ENCODE measurements at places on chromosomes 5 and 9.

DNA sequence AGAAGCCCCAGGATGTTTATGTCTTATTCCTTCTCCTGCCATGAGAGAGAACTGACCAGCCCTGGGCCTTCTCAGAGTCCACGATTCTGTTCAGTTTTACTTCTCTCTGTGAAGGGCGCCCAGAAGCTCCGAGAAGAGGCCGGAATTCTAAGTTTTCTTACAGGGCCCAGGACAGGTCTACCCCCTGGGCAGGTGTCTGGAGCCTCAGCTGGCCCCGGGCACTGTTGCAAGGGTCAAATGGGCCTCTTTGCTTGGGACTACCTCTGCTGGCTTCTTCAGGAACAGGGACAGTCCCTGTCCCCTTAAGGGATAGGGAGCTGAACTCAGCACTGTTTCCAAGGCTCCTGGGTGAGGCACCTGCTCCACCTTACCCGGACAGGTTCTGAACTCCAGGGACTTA lies 55.0 kb downstream of the RASGEF1C start:
- DNase-seq, result no peak

GRCh38 chr5:62729675-62730074 lies 151.1 kb downstream of the LRRC70 start:
- DNase-seq, result no peak

DNA sequence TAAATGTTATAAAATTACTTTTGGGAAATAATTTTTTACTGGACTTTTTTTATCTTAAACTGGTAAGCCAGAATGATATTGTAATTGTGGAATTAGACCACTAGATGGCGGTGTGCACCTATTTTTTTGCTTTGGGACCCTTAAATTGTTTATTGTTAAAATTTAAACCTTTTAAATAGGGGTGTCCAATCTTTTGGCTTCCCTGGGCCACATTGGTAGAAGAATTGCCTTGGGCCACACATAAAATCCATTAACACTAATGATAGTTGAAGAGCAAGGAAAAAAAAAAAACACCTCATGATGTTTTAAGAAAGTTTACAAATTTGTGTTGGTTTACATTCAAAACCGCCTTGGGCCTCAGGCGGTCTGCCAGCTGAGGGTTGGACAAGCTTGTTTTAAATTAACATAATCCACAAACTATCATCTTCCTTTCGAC lies 28.4 kb upstream of the GADD45G start:
- DNase-seq, result peak; percentile 6

GRCh38 chr5:125700380-125700861 lies 722.8 kb upstream of the GRAMD2B start:
- DNase-seq, result peak; percentile 58

- peak; percentile 44 for DNase-seq
Measured at GRCh38 chr5:154092356-154093141, 53.8 kb downstream of the MFAP3 start.

DNA sequence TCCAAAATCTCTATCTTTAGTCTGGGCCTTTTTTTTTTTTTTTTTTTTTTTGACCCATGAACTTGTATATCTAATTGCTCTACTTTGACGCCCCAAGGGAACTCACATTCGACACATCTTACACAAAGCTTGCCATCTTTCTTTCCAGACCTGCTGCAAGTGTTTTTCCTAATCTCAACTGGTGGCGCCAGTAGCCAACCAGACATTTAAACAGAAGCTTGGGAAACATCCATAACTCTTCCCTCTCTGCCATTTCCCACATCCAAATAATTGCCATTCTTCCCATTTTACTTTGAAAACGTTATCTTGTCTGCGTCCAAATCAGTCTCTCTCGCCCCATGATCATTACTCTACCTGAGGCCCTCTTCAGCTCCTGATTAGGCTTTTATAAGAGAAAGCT lies 130.9 kb downstream of the PAPPA start:
- no peak for DNase-seq

- no peak for DNase-seq
Measured at GRCh38 chr5:93567424-93567823, 13.6 kb downstream of the NR2F1-AS1 start.

- no peak for DNase-seq
Measured at GRCh38 chr5:148255456-148255855, 13.1 kb upstream of the SPINK13 start.

DNA sequence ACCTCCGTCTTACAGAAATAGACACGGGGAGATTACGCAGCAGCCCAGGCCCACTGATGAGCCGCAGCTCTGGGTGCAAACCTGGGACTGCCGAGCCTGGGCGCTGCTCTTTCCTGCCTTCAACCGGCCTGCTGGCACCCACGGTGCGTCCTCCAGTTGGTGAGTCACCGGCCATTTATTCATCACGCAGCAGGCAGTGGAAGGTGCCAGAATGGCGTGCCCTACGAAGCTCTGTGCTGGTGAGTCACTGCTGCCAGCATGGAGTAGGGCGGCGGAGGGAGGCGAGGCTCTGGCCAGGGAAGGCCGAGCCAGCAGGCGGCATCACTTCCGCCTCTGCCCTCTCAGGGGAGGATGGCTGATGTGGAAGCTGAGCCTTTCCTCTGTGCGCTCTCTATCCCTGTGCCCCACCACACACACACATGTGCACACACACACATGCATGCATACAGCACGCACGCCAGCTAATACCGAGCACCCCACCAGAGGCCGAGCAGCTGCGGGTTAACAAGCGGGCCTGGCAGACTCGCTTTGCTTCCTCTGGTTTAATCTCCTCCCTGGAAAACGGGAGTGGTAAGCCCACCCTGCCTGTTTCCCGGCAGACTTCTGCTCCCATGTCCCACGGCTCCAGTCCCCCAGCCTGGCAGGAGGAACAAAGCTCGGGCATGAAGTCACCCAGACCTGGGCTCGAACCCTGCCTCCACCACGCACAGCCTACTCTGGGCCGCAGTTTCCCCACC lies 39.2 kb downstream of the OLFM1 start:
- DNase-seq, result no peak

DNA sequence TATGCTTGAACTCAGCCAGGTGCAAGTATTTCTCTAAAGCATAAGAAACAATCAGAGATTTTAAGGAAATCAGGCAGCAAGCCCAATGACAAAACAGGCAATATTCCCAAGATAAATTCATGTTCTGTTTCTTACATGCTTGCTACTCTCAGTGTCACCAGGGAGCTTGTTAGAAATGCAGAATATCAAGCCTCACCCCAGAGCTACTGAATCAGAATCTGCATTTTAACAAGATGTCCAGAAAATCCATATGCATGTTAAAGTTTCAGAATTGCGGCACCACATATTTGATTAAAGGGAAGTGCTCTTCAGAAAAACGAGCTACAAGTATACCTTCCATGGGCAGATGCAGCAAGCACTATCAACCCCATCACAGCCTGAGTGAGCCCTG lies 54.4 kb downstream of the MFAP3 start:
- DNase-seq, result no peak

DNA sequence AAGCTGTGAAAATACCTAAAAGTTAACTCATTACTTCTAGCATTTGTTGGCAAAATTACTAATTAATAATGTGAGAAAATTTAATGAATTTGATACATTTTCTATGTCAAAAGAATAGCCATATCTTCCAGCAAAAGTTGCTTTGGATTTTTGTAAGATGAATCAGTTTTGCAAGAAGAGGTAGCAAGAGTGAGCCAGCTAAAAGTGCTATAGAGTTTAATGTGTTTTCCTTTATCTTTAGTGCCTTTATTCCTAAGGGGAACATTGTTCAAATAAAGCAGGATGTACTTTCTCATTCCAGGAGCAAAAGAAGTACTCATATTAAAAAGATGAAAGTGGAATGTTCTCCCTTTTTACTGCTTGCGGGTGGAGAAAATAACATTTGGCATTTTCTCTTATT lies 622.2 kb downstream of the ANXA1 start:
- DNase-seq, result no peak

GRCh38 chr5:127696683-127697082 lies 6.5 kb upstream of the CCDC192 start:
- peak; percentile 62 for DNase-seq

- no peak for DNase-seq
Measured at GRCh38 chr9:95736370-95736769, 139.1 kb upstream of the ERCC6L2 start.

- no peak for DNase-seq
Measured at GRCh38 chr5:134223406-134224248, 2.2 kb downstream of the PPP2CA start.

DNA sequence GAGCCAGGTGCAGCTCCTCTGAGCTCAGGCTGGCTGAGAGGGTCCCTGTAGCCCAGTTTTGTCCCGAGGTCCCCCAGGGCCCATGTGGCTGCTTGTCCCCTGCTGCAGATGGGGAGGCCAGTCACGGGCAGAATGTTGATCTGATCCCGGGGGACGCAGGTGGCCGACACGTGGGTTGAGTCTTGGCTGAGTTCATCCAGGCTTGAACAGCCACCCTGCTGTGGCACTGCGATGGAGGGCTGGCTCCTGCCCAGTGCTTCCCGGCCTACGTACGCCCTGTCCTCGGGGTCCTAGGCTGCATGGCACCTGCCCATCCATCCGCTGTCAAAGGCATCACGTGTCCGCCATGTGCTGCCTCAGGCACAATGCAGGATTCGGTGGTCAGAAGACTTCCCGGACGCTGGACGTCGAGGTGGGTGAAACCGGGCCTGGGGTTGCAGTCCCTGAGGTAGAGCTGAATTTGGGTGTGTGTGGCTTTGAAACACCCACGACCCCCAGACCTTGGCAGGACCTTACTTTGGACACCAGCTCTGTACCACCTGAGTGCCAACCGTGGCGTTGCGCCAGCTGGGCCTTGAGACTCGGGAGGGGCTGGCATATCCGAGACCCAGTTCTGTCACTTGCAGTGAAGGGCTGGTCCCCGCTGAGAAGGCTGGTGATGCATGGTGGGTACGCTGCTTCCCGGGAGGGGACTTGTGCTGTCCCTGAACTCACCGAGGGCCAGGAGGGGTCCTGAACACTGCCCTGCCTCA lies 22.3 kb downstream of the RXRA start:
- no peak for DNase-seq

GRCh38 chr5:133830281-133830680 lies 138.1 kb downstream of the C5orf15 start:
- DNase-seq, result no peak

DNA sequence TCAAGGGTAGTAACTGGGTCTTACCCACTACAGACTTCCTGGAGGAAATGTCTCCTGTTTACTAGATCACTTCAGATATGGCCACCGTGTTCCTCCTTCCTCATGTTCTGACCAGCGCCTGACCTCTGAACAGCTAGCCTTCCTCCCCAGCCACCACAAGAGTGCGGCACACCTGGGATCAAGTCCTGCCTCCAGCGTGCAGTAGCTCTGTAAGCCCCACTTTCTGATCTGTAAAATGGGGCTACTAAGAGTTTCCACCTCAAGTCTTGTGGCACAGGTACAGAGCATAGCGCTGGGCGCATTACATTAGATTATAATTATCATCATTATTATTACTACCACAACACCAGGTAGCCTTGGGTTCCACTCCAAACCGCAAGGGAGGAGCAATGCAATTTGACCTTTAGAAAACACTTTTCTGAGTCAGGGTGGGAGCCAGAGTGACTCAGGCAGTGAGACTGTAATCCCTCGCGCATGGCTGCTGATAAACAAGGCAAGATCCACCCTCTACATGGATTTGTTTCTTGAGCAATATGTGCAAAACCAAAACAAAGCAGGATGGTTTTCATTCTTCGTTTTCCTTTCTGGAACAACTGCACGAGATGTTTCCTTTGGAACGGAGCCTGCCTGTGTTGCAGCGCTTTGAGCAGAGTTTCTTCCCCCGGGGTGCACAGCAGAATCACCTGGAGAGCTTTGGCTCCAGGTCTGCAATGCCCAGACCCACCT lies 65.0 kb upstream of the ANGPTL2 start:
- DNase-seq, result peak; percentile 95

DNA sequence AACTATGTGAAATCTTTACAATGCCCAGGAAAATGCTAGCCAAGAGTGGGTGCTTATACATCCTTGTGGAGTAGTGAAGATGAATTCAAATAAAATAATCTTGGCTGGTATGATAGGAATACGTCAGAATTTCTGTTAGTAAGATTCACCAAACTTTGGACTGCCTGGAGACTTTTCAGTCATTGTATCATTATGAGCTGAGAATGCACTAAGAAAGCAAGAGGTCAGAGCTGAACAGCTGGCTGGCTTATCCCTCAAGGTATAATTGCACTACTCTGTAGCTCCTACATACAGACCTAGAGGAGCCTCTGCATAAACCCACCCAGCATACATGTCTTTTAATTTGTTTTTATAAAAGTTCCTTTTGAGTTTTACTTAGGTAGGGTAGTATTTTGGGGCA lies 568.5 kb upstream of the RIOK2 start:
- no peak for DNase-seq

GRCh38 chr5:171495122-171495700 lies 75.8 kb downstream of the FGF18 start:
- no peak for DNase-seq

DNA sequence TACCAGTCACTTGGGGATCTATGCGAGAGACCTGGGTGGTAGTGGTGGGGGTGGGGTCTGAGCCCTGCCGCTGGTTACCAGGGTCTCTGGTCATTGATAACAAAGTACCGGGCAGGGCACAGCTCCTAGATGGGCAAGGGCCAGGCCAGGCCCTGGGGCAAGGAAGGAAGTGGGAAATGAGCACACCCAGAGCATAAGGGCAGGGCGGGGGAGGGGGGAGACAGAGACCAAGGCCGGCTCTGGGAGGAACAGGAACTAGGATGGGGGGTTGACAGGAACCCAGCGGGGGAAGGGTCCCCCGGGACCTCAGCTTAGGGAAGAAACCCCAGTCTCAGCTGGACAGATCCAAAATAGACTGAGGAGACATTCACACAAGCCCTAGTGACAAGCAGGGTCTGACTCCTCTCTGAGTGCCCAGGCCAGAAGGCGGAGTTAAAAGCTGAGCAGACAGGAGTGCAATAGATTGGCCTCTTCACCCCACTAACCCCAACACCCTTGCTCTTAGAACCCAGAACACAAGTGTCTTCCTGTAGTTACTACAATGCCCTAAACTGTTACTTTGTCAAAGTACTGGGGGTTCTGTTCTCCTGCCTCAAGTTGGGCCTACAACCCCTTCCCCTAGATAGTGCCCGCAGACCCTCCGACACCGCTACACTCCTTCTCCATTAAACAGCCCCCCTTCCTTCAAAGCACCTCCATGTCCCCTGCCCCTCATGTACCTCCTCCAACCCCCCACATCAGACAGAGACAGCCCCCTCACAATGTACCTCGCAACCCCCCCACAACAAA lies 628 bp downstream of the ATOSB start:
- DNase-seq, result peak; percentile 56

- DNase-seq, result no peak
Measured at GRCh38 chr5:172906888-172907287, 52.3 kb upstream of the RPL26L1 start.

DNA sequence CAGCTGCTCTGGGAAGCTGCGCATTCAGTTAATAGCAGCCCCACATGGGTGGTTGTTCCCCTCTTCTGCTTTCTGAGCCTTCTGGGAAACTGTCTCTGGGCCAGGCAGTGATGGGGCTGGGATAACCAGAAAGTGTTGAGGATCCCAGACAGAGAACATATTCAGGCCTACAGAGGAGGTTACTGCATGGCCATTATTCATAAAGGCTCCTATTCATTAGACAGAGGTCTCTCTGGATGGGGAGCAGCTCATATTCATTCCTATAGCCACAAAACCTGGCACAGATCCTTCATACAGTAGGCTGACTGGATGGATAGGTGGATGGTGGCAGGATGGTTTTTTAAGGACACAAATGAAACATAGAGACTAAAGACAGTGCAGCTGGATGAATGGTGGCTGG lies 76.3 kb downstream of the HSPA4 start:
- no peak for DNase-seq
